ENCODE measurements at places on chromosomes 2 and 18.

- peak; percentile 70 for DNase-seq
These were observed 82.1 kb downstream of the TNP1 start for GRCh38 chr2:216777637-216778273.

- DNase-seq, result no peak
These were observed 3.6 kb upstream of the PROM2 start for GRCh38 chr2:95270541-95271081.

GRCh38 chr18:9066358-9066757 lies 36.1 kb upstream of the NDUFV2 start:
- no peak for DNase-seq

DNA sequence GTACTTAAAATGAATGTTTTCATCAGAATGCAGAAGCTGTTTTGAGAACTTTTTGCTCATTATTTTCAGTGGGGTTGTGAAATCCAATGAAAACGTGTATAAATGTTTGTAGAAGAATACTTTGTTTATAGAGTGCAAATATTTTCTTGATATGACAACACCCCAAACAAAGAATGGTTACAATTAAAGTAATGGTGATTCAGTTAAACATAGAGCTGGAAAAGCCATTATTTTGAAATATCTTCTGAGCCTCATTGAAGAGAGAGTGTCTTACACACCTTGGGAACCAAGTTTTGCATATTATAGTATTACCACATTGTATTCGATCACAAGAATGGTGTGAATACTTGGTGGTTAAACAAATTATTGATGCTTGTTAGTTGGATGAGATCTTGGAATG lies 48.7 kb downstream of the SPTBN1 start:
- no peak for DNase-seq

- no peak for DNase-seq
These were observed 118.1 kb upstream of the CXCR4 start for GRCh38 chr2:136236019-136236418.
